ENCODE measurements at places on chromosomes 12 and 14.
A peak's percentile ranks its signal among the peaks of the same experiment; 100 is the strongest.

- peaks cover 29% of the 10 kb centered on the region for H3K4me1 ChIP-seq
- no peaks in the 10 kb centered on the region for H3K36me3 ChIP-seq
- no peaks in the 10 kb centered on the region for H3K27me3 ChIP-seq
- DNase-seq: no peak
These were observed 69.2 kb downstream of the RASSF3 start for GRCh38 chr12:64679487-64680001.

DNA sequence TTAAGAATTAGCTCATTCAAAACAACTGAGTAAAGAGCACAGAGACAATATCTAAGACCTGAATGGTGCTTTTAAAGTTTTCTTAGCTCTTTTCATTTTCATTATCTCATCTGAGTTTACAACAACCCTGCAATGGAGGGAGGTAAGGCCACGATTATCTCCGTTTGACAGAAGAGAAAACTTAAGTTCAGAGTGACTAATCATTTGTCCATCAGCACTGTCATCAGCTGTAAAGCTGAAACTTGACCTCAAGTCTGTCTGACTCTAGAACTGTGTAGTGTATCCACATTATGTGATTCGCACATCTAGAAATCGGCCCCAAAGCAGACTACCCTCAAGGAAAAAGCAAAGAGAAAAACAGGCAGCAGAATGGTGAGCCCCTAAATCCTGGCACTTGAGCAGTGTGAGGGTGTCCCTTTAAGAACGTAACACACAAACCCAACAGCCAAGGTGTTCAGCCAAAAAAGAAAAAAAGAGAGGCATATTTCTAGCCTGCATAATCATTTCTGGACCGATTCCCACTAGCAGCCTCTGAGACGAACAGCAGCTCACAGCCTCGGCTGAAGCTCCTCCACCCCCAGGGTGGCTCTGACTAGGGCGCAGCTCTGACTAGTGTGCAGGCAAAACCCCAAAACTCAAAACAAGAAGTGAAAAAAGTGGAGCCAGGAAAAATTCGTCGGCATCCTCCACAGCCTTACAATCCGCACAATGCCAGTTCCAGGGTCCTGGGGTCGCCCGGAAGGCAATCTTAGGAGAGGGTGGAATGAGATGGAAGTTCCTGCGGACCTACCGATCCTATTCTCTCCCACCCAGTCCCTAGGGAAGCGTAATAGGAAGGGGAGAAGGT, 1.6 kb downstream of the STXBP6 start:
- H3K4me3 ChIP-seq: peak overlapping the region; percentile 66
- no peak overlapping the region for H3K27ac ChIP-seq
- H3K4me1 ChIP-seq: peaks cover 39% of the 10 kb centered on the region
- H3K27me3 ChIP-seq: peaks cover 49% of the 10 kb centered on the region

DNA sequence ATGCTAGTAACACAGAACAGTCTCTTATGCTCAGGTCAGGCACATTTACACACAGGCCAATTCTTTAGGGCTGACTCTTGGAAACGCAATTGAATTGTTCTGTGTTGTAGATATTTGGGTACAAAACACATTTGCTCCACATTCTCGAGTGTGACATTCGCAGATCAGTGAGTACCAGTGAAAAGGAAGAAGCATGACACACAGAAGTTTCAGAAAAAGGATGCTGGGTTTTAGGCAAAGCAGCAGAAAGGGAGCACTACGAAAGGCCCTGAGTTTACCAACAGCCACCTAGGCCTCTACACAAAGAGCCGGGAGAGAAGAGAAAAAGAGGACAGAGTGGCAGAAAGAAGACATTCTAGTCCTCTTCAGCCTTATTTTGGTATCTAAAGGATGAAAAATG, 254.4 kb upstream of the BTG1 start:
- no peak overlapping the region for H3K4me3 ChIP-seq
- no peaks in the 10 kb centered on the region for H3K4me1 ChIP-seq
- no peaks in the 10 kb centered on the region for H3K27me3 ChIP-seq
- H3K36me3 ChIP-seq: no peaks in the 10 kb centered on the region
- H3K27ac ChIP-seq: no peak overlapping the region

DNA sequence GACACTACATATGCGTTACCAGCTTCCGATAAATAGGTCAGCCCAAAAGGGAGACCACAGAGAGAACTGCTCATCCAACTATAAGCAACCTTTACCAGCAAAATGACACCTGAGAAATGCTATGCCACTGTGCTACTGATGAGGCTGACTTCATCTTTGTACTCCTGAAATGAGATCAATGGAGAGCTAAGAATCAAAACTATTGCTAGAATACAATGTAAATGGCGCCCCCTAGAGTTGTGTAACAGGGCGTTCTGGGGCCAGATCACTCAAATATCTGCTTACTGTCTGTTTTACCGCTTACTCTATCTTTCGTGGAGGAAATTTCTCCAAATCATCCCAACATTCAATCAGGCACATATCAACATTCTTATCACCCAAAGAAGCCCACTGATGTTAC, 4.6 kb downstream of the ZNF384 start:
- H3K36me3 ChIP-seq: peaks cover under 1% of the 10 kb centered on the region
- H3K4me1 ChIP-seq: peaks cover 14% of the 10 kb centered on the region
- no peak overlapping the region for H3K4me3 ChIP-seq
- no peak overlapping the region for H3K27ac ChIP-seq
- H3K27me3 ChIP-seq: no peaks in the 10 kb centered on the region

- DNase-seq: no peak
- no peaks in the 10 kb centered on the region for H3K27me3 ChIP-seq
- H3K4me1 ChIP-seq: no peaks in the 10 kb centered on the region
These were observed 168.0 kb downstream of the DACT1 start for GRCh38 chr14:58805605-58806409.

GRCh38 chr12:16392846-16393535, 45.5 kb downstream of the MGST1 start:
- H3K4me1 ChIP-seq: no peaks in the 10 kb centered on the region
- no peak for DNase-seq
- no peak overlapping the region for H3K4me3 ChIP-seq
- H3K36me3 ChIP-seq: peaks cover 30% of the 10 kb centered on the region
- no peaks in the 10 kb centered on the region for H3K27me3 ChIP-seq
- no peak overlapping the region for H3K27ac ChIP-seq

GRCh38 chr14:32224737-32225377, 21.8 kb upstream of the RNU6-8 start:
- H3K27me3 ChIP-seq: no peaks in the 10 kb centered on the region
- no peaks in the 10 kb centered on the region for H3K4me1 ChIP-seq
- DNase-seq: peak; percentile 30
- H3K27ac ChIP-seq: no peak overlapping the region
- no peak overlapping the region for H3K4me3 ChIP-seq

- H3K4me1 ChIP-seq: peaks cover 10% of the 10 kb centered on the region
- no peaks in the 10 kb centered on the region for H3K27me3 ChIP-seq
- H3K4me3 ChIP-seq: no peak overlapping the region
- no peak overlapping the region for H3K27ac ChIP-seq
- peak; percentile 39 for DNase-seq
These were observed 17.1 kb upstream of the SAMD4A start for GRCh38 chr14:54549862-54550261.

- peaks cover 5% of the 10 kb centered on the region for H3K4me1 ChIP-seq
- DNase-seq: no peak
- H3K4me3 ChIP-seq: no peak overlapping the region
- no peak overlapping the region for H3K27ac ChIP-seq
These were observed 137.0 kb downstream of the CRADD start for GRCh38 chr12:93813972-93814821.

DNA sequence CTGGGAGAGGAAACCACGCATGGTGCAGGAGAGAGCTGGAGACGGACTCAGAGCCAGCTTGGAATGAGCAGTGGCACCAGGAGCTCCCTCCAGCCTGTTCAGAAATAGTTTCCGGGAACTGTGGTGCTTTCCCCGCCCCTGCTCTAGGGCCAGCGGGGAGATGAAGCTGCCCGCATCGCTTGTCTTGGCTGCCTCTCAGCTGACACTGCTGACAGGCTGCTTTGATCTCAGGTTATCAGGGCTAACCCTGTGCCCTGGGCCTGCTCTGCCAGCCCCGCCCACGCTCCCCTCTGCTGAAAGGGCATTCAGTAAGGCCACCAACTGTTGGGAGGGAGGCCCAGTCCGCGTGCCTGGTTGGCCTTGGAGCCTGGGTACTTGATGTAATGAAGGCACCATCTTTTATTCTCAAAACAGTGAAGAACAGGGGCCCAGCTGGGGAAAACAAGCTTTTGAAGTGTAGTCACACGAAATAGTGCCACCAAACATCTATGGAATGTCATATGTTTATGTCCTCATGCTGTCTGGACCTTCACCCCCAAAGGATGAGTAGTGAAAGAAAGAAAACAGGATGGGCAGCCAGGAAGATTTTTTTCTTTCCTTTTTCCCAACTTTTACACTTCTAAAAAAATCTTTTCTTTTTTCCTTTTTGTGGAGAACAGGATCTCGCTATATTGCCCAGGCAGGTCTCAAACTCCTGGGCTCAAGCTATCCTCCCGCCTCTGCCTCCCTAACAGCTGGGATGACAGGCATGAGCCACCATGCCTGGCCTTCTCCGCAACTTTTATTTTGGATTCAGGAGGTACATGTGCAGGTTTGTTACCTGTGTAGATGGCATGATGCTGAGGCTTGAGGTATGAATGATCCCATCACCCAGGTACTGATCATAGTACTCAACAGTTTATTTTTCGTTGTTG, 115.9 kb upstream of the TBX3 start:
- H3K27ac ChIP-seq: no peak overlapping the region
- no peak for DNase-seq
- H3K4me3 ChIP-seq: no peak overlapping the region
- H3K36me3 ChIP-seq: no peaks in the 10 kb centered on the region
- H3K27me3 ChIP-seq: no peaks in the 10 kb centered on the region

GRCh38 chr14:87878959-87879358, 114.0 kb downstream of the GALC start:
- H3K4me3 ChIP-seq: no peak overlapping the region
- no peak overlapping the region for H3K27ac ChIP-seq
- DNase-seq: no peak
- H3K4me1 ChIP-seq: no peaks in the 10 kb centered on the region
- no peaks in the 10 kb centered on the region for H3K27me3 ChIP-seq

- no peak overlapping the region for H3K4me3 ChIP-seq
- H3K36me3 ChIP-seq: no peaks in the 10 kb centered on the region
- peaks cover 6% of the 10 kb centered on the region for H3K27me3 ChIP-seq
- no peak overlapping the region for H3K27ac ChIP-seq
- H3K4me1 ChIP-seq: no peaks in the 10 kb centered on the region
- no peak for DNase-seq
These were observed 4.9 kb upstream of the MAX start for GRCh38 chr14:65107200-65107599.

DNA sequence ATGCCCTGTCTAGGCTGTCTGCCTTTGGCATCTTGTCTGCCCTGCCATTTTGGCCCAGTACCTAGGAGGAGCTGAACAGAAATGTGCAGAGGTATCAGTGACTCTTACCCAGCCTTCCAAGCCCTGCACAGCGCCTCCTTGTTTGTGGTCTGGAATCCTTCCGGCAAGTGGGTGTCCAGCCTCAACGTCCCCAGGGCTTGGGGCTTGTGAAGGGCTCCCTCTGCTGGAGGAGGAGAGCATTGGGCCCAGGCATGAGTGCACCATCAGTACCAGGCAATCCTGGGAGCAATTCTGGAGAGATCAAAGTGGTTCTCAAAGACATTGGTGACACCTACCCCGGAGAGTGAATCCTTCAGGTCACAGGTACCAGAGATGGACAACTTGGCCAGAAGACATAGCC, 2.4 kb upstream of the TCL1B start:
- H3K27ac ChIP-seq: no peak overlapping the region
- no peaks in the 10 kb centered on the region for H3K27me3 ChIP-seq
- H3K4me1 ChIP-seq: peaks cover 16% of the 10 kb centered on the region
- peak; percentile 75 for DNase-seq
